ENCODE measurements at places on chromosomes 2 and 18. TPM values are rescaled to one million over a fixed set of nuclear protein-coding genes. Genes with fewer than 3 reads are reported as not detected.

The NTSR2 gene
- not detected for polyA plus RNA-seq

- H3K4me3 ChIP-seq, result no peak overlapping the region
- no peaks in the 10 kb centered on the region for H3K36me3 ChIP-seq
- no peak overlapping the region for H3K27ac ChIP-seq
- no peaks in the 10 kb centered on the region for H3K4me1 ChIP-seq
Observed at GRCh38 chr2:35891936-35892335, 463.6 kb upstream of the CRIM1 start.

DNA sequence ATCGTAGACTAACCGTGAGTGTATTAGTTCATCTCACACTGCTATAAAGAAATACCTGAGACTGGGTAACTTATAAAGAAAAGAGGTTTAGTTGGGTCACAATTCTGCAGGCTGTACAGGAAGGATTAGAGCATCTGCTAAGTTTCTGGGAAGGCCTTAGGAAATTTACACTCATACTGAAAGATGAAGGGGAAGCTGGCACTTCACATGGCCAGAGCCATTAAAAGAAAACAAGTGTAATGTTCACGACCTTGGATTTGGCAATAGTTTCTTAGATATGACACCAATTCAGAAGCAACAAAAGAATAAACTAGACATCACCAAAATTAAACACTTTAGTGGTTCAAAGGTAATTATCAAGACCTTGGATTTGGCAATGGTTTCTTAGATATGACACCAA is 23.8 kb downstream of the ABCB11 start:
- H3K27ac ChIP-seq, result no peak overlapping the region
- no peak for DNase-seq
- no peaks in the 10 kb centered on the region for H3K36me3 ChIP-seq
- peaks cover 26% of the 10 kb centered on the region for H3K4me1 ChIP-seq
- H3K4me3 ChIP-seq, result no peak overlapping the region

- H3K4me1 ChIP-seq, result peaks cover 26% of the 10 kb centered on the region
- H3K36me3 ChIP-seq, result peaks cover 2% of the 10 kb centered on the region
- H3K4me3 ChIP-seq, result peak overlapping the region; percentile 94
Observed at GRCh38 chr2:20448246-20448976, 1.5 kb downstream of the RHOB start.

The PSD4 gene
- polyA plus RNA-seq, result 0.01 TPM

DNA sequence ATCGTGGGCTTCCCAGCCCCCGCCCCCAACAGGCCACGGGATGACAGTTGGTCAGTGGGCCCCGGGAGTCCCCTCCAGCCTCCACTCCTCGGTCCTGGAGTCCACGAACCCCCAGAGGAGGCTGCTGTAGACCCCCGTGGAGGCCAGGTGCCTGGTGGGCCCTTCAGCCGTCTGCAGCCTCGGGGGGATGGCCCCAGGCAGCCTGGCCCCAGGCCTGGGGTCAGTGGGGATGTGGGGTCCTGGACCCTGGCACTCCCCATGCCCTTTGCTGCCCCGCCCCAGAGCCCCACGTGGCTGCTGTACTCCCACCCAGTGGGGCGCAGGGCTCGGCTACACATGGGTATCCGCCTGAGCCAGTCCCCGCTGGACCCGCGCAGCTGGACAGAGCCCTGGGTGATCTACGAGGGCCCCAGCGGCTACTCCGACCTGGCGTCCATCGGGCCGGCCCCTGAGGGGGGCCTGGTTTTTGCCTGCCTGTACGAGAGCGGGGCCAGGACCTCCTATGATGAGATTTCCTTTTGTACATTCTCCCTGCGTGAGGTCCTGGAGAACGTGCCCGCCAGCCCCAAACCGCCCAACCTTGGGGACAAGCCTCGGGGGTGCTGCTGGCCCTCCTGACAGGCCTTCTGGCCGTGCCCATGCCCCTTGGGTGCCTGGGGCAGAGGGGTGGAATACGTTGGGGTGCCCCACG is 7.6 kb downstream of the NEU4 start:
- H3K27me3 ChIP-seq, result no peaks in the 10 kb centered on the region
- DNase-seq, result no peak

DNA sequence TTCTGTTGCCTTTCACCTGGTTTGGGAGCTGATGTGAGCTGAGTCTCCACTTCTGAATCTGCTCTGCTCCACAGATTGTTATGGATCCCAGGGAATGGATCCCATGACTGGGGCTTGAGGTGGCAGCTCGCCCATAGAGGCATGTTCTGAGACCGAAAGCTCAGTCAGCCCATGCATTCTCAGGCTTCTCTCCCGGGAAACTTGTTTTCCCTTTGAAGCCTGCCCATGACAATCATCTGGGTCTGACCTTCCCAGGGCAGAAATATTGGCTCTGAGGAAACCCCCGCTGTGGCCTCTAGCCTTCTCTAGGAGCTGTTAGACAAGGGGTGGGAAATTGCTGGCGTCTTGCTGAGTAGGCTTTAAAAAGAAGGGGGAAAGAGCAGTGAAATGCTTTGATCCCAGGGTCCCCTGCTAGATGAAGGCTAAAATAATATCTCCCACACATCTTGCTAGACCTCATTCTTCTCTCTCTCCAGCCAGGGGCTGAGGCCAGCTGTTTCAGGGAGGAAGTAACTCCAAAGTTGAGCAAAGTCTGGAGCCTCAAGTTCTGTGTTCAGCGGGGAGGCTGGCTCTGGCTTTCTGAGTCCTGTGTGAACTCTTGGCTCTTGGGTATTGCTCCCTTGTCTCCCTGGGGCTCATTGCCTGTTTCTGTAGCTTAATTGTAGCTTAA is 2.0 kb downstream of the VAMP8 start:
- no peak overlapping the region for H3K27ac ChIP-seq
- no peaks in the 10 kb centered on the region for H3K27me3 ChIP-seq
- H3K36me3 ChIP-seq, result no peaks in the 10 kb centered on the region
- H3K4me1 ChIP-seq, result peaks cover 28% of the 10 kb centered on the region

- no peak overlapping the region for H3K4me3 ChIP-seq
- peaks cover 23% of the 10 kb centered on the region for H3K4me1 ChIP-seq
- no peak for DNase-seq
- H3K36me3 ChIP-seq, result peaks cover 3% of the 10 kb centered on the region
- no peaks in the 10 kb centered on the region for H3K27me3 ChIP-seq
Observed at GRCh38 chr2:241224851-241225438, 36.5 kb downstream of the ANO7 start.

- H3K27ac ChIP-seq, result peak overlapping the region; percentile 92
- peaks cover 35% of the 10 kb centered on the region for H3K4me1 ChIP-seq
- H3K27me3 ChIP-seq, result no peaks in the 10 kb centered on the region
- no peaks in the 10 kb centered on the region for H3K36me3 ChIP-seq
Observed at GRCh38 chr2:72561621-72562318, 264.1 kb downstream of the EXOC6B start.

The LYPD1 gene
- 121 TPM for polyA plus RNA-seq

DNA sequence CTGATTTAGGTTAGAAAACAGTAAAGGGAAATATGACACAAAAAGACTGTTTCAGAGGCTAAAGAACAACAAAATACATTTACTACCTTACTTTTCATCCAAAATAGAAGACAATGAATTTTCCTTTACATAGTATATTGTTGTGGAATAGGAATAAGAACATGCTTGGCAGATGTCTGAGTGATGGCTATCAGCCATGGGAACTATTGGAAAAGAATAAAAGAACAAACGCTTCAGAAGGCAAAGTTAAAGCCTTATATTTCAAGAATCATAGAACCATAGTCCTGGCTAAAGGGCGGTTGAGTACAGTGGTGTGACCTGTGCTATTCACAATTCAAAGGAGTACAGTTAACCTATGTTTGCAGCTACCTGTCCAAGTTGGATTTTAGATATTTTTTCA is 73.9 kb upstream of the NRXN1 start:
- no peak for DNase-seq
- no peaks in the 10 kb centered on the region for H3K4me1 ChIP-seq
- no peak overlapping the region for H3K27ac ChIP-seq
- H3K36me3 ChIP-seq, result no peaks in the 10 kb centered on the region

The CGREF1 gene
- polyA plus RNA-seq, result 2.9 TPM

GRCh38 chr2:160609346-160609745 is 115.7 kb upstream of the RBMS1 start:
- DNase-seq, result no peak
- no peak overlapping the region for H3K4me3 ChIP-seq
- no peak overlapping the region for H3K27ac ChIP-seq
- H3K4me1 ChIP-seq, result peaks cover 12% of the 10 kb centered on the region

DNA sequence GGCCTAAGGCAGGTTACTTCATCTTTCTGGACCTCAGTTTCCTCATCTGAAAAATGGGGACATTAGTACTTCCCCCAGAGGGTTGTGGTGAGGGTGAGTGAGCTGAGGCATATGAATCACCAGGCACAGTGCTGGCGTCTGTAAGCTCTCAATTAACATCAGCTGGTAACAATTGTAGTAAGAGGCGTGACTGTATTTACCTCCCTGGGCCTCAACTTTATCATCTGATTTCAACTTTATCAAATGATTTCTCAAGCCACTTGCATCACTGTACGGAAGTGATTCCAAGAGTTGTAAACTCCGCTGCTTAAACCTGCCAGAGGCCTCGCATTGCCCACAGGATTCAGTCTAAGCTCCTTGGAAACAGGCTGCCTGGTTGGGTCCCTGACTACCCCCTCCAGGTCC is 53.6 kb upstream of the PKDCC start:
- no peaks in the 10 kb centered on the region for H3K4me1 ChIP-seq
- no peak overlapping the region for H3K4me3 ChIP-seq
- H3K27ac ChIP-seq, result no peak overlapping the region
- DNase-seq, result no peak
- peaks cover 5% of the 10 kb centered on the region for H3K27me3 ChIP-seq
- no peaks in the 10 kb centered on the region for H3K36me3 ChIP-seq

GRCh38 chr2:68726100-68726499 is 8.5 kb upstream of the ARHGAP25 start:
- no peak for DNase-seq
- H3K4me3 ChIP-seq, result no peak overlapping the region

GRCh38 chr2:150062416-150062815 is 425.1 kb downstream of the RND3 start:
- DNase-seq, result no peak
- peaks cover 4% of the 10 kb centered on the region for H3K4me1 ChIP-seq
- no peak overlapping the region for H3K4me3 ChIP-seq
- H3K27me3 ChIP-seq, result no peaks in the 10 kb centered on the region

- H3K4me1 ChIP-seq, result no peaks in the 10 kb centered on the region
- no peaks in the 10 kb centered on the region for H3K36me3 ChIP-seq
- H3K4me3 ChIP-seq, result no peak overlapping the region
- DNase-seq, result no peak
- peaks cover 7% of the 10 kb centered on the region for H3K27me3 ChIP-seq
Observed at GRCh38 chr2:234187646-234188174, 137.2 kb downstream of the SPP2 start.

DNA sequence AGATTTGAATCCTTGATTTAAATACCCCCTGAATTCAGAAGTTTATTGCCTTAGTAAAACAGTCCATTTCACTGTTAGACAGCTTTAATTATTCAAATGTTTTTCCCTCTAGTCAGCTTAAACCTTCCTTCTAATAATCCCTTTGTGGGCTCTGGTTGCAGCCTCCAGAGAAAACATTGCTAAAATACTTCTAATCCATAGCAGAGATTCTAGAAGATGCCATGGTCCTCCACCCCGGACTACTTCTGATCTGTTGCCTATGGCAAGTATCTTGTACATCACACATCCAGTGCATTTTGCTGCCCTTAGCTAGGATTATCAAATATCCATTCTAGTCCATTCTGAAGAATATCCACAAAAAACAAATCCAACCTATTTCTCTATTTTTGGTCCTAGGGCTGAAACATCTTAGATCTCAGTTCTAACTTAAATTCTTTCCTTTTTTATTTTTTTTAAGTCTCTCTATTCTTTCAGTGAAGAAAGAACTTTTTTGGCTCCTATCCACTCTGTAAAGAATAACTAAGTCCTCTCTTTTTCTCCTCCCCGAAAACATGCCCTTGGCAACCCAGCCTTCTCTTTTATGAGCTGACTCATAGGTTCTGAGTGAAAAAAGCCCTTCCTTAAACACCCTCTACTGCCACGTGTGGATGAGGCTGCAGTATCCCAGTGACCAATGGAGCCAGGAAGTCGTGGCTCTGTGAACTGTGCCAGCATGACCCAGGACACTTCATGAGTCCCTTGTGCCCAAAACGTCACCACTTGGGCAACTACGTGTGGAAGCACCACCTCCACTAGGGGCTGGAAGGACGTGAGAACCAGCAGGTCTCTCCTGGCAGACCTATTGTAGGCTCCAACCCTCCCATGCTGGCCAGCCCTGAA is 349.8 kb downstream of the TNS1 start:
- H3K27me3 ChIP-seq, result no peaks in the 10 kb centered on the region
- H3K4me1 ChIP-seq, result no peaks in the 10 kb centered on the region
- H3K4me3 ChIP-seq, result no peak overlapping the region
- no peak overlapping the region for H3K27ac ChIP-seq

- peaks cover 4% of the 10 kb centered on the region for H3K4me1 ChIP-seq
- H3K4me3 ChIP-seq, result no peak overlapping the region
- DNase-seq, result peak; percentile 54
- H3K27me3 ChIP-seq, result no peaks in the 10 kb centered on the region
- H3K36me3 ChIP-seq, result no peaks in the 10 kb centered on the region
- no peak overlapping the region for H3K27ac ChIP-seq
Observed at GRCh38 chr2:205474741-205475415, 207.4 kb upstream of the NRP2 start.

The GPAT2 gene
- polyA plus RNA-seq, result 11.1 TPM

The DSG4 gene
- not detected for polyA plus RNA-seq

DNA sequence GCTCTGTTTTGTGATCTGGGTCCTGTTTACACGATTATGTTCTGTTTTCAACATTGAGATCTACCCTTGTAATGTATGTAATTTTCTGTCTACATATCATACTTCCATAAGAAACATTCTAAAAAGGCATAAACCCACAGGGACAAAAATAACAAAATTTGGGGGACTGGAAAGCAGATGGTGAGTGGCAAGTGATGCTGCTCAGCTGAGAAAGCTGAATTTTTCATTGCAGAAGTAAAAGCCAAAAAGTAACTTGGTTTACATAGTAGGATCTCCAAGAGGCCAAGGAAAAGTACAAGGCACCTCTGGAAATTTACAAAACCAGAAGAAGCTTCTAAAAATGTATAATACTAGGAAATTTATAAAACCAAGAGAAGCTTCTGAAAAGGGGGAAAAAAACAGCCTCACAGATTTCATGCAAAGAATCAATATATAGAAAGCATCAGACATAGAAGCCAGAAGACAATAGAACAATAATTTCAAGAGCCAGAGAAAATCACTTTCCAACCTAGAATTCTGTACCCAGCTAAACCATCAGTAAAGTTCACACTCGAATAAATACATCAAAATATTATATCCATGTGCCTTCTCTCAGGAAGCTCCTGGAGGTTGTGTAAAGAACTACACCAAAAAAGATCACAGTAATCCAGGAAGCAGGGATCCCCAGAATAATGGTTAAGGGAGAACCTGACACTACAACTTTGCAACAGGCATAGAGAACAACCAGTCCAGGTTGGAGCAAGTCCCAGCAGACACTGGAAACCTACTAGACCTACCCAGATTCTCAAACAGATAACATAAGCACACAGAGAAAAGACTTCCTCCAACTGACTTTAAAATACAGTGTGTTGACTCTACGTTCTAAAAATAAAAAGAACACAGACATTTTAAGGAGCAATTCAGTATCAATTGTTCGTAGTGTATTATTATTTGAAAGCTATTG is 401.7 kb upstream of the HS6ST1 start:
- H3K27me3 ChIP-seq, result no peaks in the 10 kb centered on the region
- no peaks in the 10 kb centered on the region for H3K36me3 ChIP-seq
- no peaks in the 10 kb centered on the region for H3K4me1 ChIP-seq
- H3K27ac ChIP-seq, result no peak overlapping the region
- H3K4me3 ChIP-seq, result no peak overlapping the region

Data from endothelial cell of umbilical vein (primary cell).